ENCODE measurements at places on chromosomes 3 and 15.

GRCh38 chr15:39682366-39682765 is 100.3 kb downstream of the FSIP1 start:
- DNase-seq: no peak

- no peak for DNase-seq
These were observed 9.3 kb downstream of the MKRN3 start for GRCh38 chr15:23574742-23575141.

DNA sequence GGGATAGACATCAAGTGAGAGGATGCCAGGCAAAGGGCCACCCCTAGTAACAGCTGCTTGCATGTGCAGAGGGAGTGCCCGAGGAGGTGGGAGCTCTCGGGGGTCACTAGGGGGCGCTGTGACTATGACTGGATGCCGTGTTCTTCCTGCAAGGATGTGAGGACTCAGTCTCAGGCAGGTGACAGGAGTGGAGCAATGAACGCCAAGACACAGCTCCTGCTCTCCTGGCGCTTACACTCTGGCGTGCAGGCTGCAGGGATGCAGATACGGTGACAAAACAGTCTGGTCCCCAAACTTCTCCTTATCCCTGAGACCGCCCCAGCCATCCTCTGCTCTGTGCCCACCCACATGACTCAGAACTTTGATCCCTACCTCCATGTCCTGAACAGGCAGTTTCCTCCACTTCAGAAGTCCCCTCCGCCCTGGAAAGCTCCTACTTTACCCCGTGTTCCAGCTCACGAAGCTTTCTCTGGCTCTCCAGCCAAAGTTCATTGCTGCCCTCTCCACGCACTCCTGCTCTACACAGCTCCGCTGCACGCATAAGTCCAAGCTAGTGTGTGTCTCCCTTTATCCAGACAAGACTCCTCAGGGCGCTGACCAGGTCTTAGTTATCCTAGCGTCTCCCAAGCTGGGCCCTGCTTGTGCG is 14.7 kb downstream of the RHOV start:
- peak; percentile 78 for DNase-seq

DNA sequence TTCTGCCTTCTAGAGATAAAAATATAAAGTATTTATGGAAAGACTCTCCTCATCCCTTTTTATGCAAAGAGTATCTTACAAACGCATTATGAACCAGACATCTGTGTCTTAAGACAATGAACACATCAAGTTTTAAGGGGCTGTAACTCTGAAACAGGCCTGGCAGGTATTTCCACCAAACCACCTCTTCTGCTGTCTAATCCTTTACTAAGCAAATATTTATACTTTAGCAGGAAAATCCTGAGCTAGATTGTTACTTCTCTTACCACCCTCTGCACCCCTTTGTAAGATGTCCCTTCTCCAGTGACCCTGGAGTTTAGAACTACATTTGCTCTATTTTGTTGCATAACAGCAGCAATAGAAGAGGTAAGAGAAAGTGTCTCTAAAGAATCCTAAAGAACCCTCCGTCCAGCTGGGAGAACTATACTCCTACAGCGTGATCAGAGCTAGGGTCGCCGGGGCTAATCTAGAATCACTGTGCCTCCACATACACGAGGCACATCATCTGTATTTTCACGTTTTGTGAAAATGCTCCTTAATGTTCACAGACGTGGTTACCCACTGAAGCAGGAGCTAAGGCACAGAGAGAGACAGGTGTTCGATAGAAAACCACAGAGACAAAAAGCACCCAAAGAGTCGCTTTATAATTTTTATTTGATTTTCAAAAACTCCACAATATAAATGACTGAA is 129.6 kb downstream of the FOXP1 start:
- DNase-seq: no peak

DNA sequence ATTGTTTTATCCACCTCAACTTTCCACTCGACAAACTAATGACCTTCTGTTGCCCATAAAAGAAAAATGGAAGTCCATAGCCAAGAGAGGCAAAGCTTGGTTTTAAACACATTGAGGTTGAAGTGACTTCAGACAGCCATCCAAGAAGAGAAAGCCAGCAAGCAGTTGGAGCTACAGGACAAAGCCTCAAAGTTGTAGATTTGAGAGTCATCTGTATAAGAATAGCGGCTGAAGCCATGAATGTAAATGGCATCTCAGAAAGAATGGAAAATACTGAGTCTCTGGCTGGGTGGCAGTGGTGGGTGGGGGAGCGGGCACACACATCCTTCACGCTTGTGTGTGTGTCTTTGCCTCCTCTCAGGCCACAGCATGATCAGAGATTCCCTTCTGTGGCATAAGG is 124.1 kb upstream of the CHRM5 start:
- DNase-seq: no peak

DNA sequence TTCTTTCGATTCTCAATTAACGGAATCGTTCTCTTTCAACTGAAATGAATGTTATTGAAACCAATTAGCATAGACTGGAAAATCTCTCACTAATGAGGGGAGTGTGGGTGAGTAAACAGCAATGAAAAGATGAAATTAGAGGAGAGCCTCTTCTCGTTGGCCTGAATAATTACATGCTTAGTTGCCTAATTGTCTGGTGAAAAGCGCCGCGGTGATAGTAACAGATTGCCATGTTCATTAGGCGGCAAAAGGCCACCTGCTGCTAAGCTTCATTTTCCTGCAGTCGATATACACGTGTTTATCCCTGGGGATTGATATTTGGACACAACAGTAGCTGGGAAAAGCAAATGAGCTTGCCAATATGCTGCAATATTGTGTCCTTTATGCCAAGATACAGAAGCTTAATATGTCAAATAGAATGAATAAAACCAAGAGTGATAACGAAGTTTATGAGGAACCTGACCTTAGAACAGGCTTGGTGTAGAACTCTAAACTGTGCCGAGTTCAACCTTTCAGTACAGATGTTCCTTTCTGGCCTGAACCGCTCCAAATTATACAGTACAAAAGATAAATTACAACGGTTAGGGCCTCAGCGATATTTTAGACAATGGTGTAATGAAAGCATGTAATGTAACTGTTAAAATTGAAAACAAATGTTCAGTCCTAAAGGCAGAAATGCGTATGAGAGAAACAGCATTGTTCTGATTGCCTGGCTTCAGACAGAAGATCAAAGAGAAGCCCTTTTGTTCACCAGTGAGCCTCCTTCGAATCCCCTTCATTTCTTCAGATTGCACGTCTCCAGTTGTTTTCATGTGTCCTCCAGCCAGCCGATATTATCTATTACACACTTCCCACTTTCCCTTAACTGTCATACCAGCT is 185.2 kb downstream of the SHOX2 start:
- DNase-seq: peak; percentile 92

DNA sequence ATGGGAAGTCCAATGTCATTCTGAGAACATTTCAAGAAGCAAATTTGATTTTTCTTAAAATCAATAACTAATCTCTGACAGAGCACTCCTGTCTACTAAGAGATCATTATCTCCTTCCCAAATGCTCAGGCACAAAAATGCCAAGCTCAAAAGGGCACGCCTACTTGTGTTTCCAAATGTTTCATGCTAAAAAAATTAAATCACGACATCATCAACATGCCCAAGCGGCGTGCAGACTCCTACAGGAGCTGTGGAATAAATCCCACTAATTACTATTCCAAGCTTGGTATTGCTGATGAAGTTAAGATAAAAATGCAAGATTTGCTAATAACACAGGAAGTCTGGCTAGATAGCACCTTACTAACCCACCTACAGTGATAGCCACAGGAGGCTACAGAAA is 140.8 kb downstream of the OSBPL10 start:
- no peak for DNase-seq

GRCh38 chr3:35929158-35929557 is 289.8 kb downstream of the ARPP21 start:
- no peak for DNase-seq

- no peak for DNase-seq
These were observed 8.0 kb downstream of the BCL2L10 start for GRCh38 chr15:52104532-52105004.

DNA sequence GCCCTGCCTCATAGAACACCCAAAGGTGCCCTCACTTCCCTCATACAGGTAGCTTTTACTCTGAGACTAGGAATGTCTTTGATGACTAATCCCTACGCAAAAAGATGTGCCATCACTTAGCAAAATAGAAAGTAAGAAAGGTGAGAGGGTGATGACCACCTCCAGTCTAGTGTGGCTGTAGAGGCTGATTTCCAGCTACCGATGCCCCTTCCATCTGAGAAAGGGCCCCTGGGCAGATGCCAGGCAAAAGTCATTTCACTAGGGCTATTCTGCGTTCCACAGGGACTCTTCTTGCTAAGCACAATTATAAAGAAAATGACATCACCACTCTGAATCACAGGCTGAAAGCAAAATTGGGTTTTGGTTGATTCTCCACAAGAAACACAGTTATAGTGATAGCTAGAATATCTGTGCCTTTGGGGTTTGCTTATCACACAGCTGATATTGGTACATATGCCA is 77.4 kb downstream of the RBPMS2 start:
- DNase-seq: no peak

- no peak for DNase-seq
These were observed 38.9 kb upstream of the ALCAM start for GRCh38 chr3:105327662-105328337.

DNA sequence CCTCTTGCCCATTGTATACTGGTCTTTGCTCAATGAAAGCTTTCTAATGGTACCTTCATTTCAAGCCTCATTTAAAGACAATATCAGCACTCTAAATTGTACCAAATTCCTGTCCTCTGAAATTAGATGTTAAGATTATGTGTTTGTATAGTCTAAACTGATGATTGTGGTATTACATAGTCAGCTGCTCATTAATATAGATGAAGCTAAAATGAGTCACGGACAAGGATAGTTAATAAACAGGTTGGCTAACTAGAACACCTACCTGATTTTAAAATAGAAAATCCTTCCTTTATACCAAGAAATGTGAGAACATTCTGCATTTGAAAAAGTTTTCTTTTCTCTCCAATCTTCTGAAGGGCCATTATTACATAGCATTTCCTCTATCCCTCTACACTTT is 2.9 kb downstream of the PRKCI start:
- DNase-seq: no peak

DNA sequence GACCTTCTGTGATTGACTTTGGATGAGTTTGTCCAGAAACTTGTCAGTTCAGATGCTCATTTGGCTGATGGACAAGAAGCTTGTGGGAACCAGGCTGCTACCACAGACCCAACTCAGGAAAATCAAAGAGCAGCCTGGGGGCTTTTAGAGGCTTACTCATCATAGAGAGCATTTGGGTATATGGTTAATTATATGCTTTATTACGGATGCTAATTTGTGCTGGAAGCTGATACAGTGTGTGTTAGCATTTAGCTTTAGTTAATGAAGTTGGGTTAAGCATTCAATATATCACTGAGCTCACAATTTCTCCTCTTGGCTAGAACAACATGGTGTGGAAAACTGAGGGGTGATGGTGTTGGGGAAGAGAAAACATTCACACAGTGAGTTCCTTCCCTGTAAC is 664.2 kb upstream of the CFAP20DC start:
- no peak for DNase-seq

- DNase-seq: peak; percentile 17
These were observed 290.1 kb upstream of the CHRNA7 start for GRCh38 chr15:31740203-31740602.

GRCh38 chr3:158354713-158355112 is 216.3 kb upstream of the MLF1 start:
- DNase-seq: no peak

All from NCI-H1436 (cell line).